ENCODE measurements at places on chromosomes 13 and 19.

DNA sequence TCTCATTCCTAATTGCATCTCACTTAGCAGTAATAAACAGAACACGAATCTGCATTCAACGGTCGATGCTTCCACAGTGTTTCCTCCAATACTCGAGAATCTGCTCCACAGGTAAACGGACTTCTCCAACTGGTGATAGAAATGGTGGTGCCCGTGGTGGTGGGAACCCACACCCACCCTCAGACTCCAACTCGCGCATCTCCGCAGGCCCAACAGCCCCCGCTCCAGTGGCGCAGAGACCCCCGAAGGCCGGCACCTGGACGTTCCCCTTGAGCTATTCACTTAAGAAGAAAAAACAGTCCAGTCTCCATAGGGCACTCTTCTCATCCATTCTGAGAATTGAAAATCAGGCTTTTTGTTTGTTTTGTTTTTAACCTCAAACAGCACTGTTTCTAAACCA, 13.8 kb upstream of the RASA3 start:
- DNase-seq = no peak

GRCh38 chr19:35336166-35336955, 7.4 kb downstream of the CD22 start:
- no peak for DNase-seq

- DNase-seq = no peak
Measured at GRCh38 chr19:30349131-30349730, 23.0 kb upstream of the ZNF536 start.

DNA sequence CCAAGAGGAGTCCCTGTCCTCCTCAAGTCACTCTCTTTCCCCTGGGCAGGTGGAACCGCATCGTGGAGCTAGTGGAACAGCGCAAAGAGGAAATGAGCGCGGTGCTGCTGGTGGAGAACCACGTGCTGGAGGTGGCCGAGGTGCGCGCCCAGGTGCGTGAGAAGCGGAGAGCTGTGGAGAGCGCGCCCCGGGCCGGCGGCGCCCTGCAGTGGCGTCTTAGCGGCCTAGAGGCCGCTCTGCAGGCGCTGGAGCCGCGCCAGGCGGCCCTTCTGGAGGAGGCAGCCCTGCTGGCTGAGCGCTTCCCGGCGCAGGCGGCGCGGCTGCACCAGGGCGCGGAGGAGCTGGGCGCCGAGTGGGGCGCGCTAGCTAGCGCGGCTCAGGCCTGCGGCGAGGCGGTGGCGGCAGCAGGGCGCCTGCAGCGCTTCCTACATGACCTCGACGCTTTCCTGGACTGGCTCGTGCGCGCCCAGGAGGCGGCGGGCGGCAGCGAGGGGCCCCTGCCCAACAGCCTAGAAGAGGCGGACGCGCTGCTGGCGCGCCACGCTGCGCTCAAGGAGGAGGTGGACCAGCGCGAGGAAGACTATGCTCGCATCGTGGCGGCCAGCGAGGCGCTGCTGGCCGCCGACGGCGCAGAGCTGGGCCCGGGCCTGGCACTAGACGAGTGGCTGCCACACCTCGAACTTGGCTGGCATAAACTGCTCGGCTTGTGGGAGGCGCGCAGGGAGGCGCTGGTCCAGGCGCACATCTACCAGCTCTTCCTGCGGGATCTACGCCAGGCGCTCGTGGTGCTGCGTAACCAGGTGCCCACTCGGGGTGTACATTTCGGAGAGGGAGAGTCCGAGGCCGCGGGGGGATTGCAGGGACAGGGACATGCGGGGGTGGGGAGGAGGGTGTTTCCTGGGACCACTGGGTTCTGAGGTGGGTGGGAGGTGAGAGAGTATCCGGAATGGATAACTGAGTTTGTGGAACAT, 52.8 kb downstream of the SPTBN4 start:
- no peak for DNase-seq

GRCh38 chr13:81326913-81327312, 986.0 kb upstream of the SPRY2 start:
- DNase-seq = no peak

DNA sequence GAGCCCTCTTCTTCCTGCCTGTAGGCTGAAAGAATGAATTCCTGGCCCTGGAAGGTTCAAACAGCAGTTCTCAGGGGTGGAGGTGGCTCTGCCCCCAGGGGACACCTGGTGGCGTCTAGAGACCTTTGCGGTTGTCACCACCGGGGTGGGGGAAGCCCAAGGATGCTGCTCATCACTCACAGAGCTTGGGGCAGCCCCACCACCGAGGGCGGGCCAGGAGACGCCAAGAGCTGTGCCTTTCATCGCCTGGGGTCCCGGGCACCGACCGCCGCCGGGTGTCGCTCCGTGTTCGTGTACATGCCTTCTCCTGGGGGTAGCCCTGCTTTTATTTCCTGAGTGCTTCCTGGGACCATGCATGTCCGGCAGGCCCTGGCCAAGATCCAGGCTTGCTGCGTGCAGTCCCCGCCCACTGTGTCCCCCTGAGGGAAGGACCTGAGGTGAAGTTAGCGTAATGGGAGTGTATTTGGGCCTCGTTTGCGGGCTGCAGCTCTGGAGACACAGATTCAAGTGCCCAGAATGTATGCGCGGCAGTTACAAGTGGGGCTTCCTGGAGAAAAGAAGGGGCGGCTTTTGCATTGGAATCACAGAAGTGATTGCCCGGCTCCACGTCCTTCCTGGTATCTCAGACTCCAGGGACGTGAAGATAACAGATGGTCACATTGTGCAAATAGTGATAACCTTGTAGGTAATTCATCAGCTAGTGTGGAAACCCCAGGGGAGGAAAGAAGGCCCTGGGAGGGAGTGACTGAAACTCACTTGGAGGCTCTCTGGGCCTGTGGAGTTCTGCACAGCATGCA, 7.8 kb downstream of the DOT1L start:
- peak; percentile 77 for DNase-seq

- no peak for DNase-seq
Measured at GRCh38 chr13:75790198-75790970, 154.3 kb downstream of the LMO7 start.

GRCh38 chr19:46841458-46842083, 9.1 kb downstream of the AP2S1 start:
- DNase-seq = no peak

DNA sequence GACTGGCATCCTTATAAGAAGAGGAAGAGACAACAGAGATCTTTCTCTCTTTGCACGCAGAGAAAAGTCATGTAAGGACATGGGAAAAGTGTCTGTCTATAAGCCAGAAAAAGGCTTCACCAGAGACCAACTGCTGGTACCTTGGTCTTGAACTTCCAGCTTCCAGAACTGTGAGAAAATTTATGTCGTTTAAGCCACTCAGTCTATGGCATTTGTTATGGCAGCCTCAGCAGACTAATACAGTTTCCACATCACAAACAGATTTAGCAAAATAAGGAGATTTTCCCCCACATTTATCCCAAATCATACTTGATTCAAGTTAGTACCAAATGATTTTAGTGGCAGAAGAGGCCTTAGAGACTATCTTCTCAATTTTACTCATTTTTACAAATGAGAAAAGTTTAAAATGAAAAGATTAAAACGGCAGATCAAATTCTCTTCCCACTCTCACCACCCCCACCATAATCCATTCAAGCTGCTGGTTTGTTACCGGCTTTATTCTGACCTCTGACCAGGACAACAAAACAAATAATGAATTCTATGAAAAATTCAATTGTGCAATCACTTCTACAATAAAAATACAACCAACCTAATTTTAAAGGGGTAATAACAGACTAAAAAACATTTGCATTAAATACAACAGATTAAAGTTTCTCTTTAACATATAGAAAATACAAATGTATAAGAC, 316.3 kb downstream of the TBC1D4 start:
- DNase-seq = no peak

DNA sequence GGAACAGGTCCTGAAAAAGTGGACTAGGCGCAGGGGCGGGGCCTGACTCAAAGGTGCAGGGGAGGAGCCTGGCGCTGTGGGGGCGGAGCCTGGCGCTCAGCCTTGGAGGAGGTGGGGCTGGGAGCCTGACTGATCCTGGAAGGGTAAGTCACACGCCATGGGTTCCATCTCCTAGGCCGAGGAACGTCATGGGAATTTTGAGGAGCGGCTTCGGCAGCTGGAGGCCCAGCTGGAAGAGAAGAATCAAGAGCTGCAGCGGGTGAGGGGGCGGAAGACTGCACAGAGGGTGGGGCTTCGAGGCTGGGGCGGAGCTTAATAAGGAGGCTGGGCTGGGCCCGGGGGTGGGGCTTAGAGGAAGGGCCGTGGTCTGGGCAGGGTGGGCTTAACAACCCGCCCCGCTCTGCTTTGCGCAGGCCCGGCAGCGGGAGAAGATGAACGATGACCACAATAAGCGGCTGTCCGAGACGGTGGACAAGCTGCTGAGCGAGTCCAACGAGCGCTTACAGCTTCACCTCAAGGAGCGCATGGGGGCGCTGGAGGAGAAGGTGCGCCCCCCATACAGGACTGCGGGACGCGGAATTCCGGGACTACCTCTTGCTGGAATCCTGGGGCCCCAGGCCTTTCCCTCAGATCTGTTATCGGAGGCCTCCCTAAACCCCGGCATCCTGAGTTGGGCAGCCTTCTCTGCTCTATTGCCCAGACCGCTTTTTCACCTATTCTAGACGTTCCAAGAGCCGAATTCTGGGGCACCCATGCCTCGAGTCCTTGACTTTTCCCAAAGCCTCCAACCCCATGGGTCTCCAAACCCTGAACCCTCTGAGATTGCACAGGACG, 14.5 kb downstream of the PPFIA3 start:
- no peak for DNase-seq

GRCh38 chr13:95337597-95337996, 36.3 kb upstream of the ABCC4 start:
- no peak for DNase-seq

GRCh38 chr13:67438465-67438864, 208.3 kb upstream of the PCDH9 start:
- DNase-seq = no peak

DNA sequence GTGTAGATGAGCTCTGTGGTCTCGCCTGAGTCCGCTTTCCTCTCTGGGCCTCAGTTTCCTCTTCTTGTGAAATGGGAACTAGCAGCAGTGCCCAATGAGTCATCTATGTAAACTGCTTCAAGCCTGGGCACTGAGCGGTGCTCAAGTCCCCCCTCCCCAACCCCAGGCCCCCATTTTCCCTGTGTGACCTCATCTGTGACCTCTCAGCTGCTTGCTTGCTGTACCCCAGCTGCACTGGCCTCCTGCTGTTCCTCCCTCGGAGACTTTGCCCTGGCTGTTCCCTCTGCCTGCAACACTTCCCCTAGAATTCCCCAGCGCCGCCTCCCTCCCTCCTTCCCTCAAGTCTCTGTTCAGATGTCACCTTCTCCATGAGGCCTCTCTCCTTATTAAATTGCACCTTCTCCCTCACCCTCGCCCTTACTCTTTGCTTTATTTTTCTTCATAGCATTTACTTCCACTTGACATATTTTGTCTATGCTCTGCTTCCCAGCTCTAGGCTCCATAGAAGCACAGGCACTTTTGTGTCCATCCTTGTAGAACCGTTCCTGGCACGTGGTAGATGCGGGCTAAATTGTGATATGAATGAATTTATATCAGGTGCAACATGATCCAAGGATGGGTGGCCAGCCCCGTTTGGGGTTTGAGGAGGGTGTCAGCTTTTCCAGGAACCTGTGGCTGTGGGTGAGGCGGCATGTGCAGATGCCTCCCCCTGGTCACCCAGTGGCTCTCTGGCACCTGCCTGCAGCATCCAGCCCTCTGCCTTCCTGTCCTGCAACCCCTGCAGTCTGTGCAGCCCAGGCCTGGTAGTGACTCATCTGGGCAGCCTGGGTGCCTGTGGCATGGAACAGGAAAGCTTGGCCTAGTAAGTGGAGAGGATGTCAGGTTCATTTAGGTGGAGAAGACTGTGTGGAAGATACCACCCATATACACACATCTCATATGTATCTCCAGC, 26.3 kb downstream of the SIPA1L3 start:
- DNase-seq = no peak

GRCh38 chr19:31338069-31338776, 11.0 kb downstream of the TSHZ3 start:
- DNase-seq = no peak

DNA sequence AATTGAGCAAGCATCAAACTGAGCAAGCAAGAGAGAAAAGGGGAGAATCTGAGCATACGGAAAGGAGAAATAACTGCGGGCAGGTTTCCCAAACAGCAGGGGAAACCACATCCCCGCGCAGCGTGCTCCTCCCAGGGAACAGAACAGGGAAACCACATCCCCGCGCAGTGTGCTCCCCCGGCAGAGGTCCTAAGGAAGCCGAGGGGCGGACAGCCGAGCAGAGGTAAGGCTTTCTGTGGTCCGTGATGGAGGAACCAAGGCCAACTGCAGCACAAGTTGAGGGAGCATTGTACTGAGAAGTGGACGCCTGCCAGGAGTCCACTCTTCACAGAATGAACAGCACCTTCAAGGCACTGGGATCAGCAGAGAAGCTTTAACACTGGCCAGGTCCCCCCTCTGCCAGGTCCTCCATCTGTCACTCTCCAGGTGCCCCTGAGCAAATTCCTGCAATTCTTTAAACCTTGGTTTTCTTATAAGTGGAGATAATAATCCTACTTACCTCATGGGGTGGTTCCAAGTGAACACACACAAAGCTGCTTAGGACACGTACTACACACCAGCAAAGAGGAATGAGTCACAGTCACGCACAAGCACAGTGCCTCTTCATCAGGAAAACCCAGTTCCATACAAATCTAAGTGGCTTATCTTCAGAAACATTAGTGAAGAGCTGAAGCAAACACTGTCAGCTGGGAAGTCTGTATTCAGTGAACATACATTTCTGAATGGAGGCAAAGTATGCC, 23.0 kb upstream of the LAMP1 start:
- no peak for DNase-seq

GRCh38 chr19:6273701-6274601, 5.8 kb downstream of the MLLT1 start:
- DNase-seq = no peak

DNA sequence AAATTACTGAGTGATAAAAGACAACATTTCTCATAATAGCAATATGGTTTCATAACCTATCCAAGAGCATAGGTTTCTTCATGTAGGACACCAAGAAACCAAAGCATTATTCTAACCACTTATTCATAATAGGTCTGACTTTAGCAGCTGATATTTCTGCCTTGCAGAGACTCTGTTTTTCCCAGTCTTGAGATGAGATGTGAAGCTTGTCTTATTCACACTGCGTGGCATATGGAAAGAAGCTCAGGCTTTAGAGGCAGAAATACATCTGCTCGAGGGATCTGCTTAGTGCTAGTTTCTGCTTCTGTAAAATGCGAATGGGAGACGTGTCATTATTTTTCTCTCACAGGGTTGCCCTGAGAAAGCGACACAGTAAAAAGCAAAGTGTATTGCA, 232.0 kb upstream of the SPRY2 start:
- DNase-seq = no peak

GRCh38 chr13:51998723-51999509, 12.3 kb downstream of the ATP7B start:
- no peak for DNase-seq

- no peak for DNase-seq
Measured at GRCh38 chr13:103715335-103715734, 649.1 kb upstream of the SLC10A2 start.

- no peak for DNase-seq
Measured at GRCh38 chr19:15196360-15197005, 4.3 kb downstream of the NOTCH3 start.

GRCh38 chr13:36432106-36432544, at the start of gene CCNA1:
Gene CCNA1 (plus strand): TSS chr13:36432495. CDS start chr13:36433057, 562 bp downstream.
- DNase-seq = no peak

Measured in stimulated activated CD4-positive, alpha-beta T cell treated with anti-CD3 and anti-CD28 coated beads, Interleukin-2, amount 100 ng/mL, for 4 hours (primary cell).